Stimulated activated CD8-positive, alpha-beta memory T cell treated with anti-CD3 and anti-CD28 coated beads, Interleukin-15, amount 100 ng/mL, for 48 hours (primary cell): ENCODE measurements at places on chromosomes 3 and 15.

GRCh38 chr3:171164067-171164465 is 137.5 kb upstream of the SLC2A2 start:
- DNase-seq, result no peak

- DNase-seq, result no peak
These were observed 617.5 kb upstream of the CCDC54 start for GRCh38 chr3:106759731-106760130.

- DNase-seq, result no peak
These were observed 70.8 kb downstream of the EFCAB12 start for GRCh38 chr3:129357616-129358015.

- no peak for DNase-seq
These were observed 70.7 kb downstream of the SOX2 start for GRCh38 chr3:181782306-181782954.

DNA sequence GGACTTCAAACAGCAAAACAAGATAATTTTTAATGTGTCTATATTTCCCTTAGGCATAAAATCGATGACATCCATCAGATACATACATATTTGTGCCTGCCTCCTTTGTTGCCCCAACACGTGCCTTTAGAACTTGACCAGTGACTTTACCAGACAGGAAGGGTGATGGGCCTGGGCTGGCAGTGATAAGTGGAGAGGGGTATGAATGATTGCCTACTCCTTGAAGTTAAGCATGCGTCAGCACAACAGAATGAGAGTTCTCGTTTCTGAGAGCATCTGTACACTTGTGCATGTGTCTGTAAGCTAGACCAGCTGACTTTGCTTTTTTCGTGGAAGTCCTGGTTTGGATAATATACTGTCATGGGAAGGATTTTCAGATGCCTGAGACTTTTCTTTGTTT is 54.9 kb upstream of the COL6A6 start:
- no peak for DNase-seq

- peak; percentile 25 for DNase-seq
These were observed 10.3 kb upstream of the COPG1 start for GRCh38 chr3:129238945-129239705.

DNA sequence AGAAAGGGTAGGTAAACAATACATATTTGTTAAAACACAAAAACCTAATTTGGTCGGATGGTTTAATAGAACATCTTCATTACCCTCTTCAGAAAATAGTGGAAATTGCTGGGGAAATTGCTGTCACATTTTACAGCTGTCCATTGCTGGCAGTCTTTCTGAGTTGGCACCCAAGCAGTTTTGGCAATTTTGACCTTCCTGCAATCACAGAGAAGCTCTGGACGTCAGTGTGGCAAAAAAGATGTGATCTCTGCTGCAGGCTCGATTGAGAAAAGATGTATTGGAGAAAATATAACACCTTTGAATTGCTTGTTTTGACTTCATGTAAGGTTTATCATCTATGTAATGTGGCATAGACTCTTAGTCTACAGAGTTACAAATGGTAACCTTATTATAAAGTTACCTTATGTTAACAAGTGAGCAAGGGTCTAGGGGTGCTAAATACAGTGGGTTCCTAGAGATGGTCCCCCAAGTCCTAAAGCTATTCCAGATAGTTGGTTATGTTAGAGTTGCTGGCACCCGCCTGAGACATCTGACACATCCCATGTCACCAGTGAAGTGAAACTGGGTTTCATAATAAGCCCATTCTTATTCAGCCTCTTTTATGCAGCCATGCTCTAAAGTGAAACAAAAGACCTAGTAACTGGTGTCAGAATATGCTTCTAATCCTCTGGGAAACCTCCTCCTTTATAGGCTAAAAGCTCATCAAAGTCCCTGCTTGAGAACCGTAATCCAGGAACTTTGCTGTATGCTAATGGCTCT is 14.0 kb downstream of the UBE2E1 start:
- DNase-seq, result no peak
